ENCODE measurements at places on chromosomes 16 and 17. TPM values are rescaled to one million over a fixed set of nuclear protein-coding genes. Genes with fewer than 3 reads are reported as not detected.

- H3K4me1 ChIP-seq = peaks cover 14% of the 10 kb centered on the region
- H3K4me3 ChIP-seq = no peak overlapping the region
These were observed 362.4 kb downstream of the SLC39A11 start for GRCh38 chr17:72730077-72730476.

DNA sequence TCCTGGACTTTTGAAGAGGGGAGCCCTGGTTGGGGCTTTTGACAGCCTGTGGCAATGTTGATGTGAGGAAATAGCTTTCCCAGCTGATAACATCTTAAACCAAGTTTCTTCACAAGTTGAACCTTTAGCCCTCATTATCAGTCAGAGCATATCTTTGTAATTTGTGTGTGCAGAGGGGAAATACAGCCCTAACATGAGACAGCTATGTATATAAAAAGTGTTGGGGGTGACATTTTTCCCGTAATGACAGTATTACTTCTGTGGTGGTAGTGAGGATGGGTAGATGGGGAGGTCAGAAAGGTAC lies 221.1 kb downstream of the FTO start:
- no peaks in the 10 kb centered on the region for H3K4me1 ChIP-seq
- DNase-seq = no peak
- no peak overlapping the region for H3K27ac ChIP-seq

- peak within 1 kb of the TSS; percentile 90 for H3K27ac ChIP-seq
- peak within 1 kb of the TSS; percentile 37 for H3K4me3 ChIP-seq
- peak; percentile 69 for DNase-seq
- H3K36me3 ChIP-seq = no peaks in the 10 kb centered on the region
- peaks cover 48% of the 10 kb centered on the region for H3K4me1 ChIP-seq
- H3K27me3 ChIP-seq = peaks cover 37% of the 10 kb centered on the region
These were observed at the start of gene BAIAP3 for GRCh38 chr16:1333149-1333812. BAIAP3 (plus strand) TSS chr16:1333645; CDS start chr16:1338550, 4,905 bp downstream.

SERPINF2 gene
- 0.61 TPM for polyA plus RNA-seq

COX10 gene
- polyA plus RNA-seq = 23.3 TPM
